Kidney tubule cell (primary cell): ENCODE measurements at places on chromosomes 2 and 18.

- no peak for DNase-seq
These were observed 80.0 kb downstream of the ZNF516 start for GRCh38 chr18:76414936-76415621.

DNA sequence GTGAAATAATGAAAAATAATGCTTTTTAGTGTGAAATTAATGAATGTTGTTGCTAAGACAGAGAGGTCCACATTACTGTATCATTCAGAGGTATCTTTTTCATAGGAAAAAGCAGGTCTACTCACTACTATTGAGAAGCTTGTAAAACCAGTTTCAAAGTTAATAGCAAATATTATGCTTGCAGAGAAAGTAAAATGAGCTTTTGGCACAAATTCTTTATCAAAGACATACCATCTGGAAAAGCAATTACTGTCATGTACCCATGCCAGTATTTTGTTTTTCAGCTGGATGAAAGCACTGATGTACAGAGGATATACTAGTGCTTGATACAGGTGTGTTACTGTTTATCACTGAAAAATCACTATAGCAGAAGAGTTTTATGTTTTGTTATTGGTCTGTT is 77.5 kb downstream of the NCOA1 start:
- no peak for DNase-seq

GRCh38 chr2:1082456-1083205 is 132.0 kb downstream of the SNTG2 start:
- no peak for DNase-seq

DNA sequence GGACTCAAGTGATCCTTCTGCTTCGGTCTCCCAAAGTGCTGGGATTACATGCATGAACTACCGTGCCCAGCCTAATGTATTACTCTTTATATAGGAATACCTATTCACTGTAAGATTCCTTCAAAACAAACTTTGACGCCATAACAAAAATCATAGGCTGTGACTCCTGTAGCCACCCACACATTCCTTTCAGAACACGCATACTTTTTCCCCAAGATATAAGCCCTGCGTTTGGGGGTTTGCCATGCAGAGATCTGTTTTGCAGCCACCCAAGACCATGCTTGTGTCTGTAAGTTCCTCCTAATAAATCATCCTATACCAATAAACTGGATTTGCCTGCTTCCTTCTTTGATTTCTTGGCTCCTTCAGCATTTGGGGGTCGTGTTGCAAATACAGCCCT is 46.0 kb upstream of the STON1 start:
- no peak for DNase-seq

DNA sequence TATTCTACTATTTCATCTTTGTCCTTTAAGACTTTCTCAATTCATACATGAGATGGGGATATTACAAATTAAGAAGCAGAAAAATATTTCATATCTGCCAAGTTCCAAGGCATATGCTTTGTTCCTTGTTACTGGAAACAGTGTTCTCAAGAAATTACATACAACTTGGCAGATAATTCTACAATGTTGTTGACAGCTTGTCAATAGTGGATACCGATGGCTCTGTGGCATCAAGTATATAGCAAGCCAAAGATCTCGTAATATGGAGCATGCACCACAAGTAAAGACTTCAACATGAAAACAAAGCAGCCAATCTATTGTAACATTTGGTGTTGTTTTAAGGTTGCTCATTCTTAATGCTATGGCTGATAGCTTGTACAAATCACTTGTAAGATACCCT is 598.2 kb upstream of the KLHL29 start:
- DNase-seq = no peak

- no peak for DNase-seq
These were observed 308.1 kb downstream of the TMX3 start for GRCh38 chr18:68406761-68407160.

GRCh38 chr18:23316988-23317387 is 136.1 kb upstream of the RIOK3 start:
- no peak for DNase-seq

GRCh38 chr18:12880541-12880910 is 3.5 kb downstream of the PTPN2 start:
- DNase-seq = no peak

GRCh38 chr18:5998907-5999306 is 103.6 kb upstream of the TMEM200C start:
- DNase-seq = no peak

DNA sequence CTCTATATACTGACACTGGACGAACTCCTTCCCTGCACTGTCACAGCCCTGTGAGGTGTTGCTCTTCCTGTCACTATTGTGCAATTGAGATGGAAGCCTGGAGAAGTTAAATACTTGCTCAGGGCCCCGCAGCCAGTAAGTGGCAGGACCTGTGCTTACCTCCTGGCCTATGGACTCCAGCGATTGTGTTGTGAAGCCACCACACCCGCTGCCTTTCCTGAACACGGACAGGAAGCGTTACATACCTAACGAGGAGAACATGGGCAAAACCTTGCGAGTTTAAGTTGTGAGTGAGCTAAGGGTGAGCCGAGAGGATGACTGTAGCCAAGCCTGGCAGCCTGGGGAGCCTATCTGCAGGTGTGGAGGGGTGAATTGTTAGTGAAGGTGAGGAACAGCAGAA is 26.1 kb downstream of the RAB31 start:
- DNase-seq = peak; percentile 62

- DNase-seq = peak; percentile 97
These were observed 36.6 kb downstream of the FEZ2 start for GRCh38 chr2:36561237-36561944.

GRCh38 chr2:135825550-135826176 is 11.3 kb downstream of the LCT start:
- no peak for DNase-seq

GRCh38 chr18:13660510-13660909 is 65.8 kb downstream of the FAM210A start:
- no peak for DNase-seq

- peak; percentile 26 for DNase-seq
These were observed 142.3 kb upstream of the ITGA6 start for GRCh38 chr2:172285010-172285621.

DNA sequence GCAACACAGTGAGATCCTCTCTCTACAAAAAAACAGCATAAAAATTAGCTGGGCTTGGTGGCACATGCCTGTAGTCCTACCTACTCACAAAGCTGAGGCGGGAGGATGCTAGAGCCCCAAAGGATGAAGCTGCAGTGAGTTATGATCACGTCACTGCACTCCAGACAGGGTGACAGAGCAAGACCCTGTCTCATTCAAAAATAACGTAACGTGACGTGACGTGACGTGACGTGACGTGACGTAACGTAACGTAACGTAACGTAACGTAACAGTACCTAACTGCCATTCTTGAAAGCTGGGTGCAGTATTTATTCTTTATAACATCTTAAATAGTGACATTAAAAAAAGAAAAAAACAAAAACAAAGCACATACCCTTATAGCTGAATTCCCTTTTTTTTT is 51.7 kb downstream of the NOL10 start:
- no peak for DNase-seq

DNA sequence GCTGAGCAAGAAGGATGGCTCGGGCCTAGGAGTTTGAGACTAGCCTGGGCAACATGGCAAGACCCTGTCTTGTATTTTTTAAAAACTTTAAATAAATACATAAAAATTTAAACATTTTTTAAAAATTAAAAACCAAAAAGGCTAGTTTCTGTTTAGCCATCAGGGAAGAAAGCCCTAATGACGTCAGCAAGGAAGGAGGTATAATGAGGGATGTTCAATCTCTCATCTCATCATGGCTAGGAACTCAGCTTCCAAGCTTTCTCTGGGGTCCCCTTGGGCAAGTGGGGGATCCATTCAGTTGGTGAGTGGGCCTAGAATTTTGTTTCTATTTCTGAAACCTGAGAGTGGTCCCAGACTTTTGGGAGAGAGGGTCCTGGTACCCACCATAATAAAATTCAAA is 35.1 kb upstream of the SLC25A52 start:
- no peak for DNase-seq

DNA sequence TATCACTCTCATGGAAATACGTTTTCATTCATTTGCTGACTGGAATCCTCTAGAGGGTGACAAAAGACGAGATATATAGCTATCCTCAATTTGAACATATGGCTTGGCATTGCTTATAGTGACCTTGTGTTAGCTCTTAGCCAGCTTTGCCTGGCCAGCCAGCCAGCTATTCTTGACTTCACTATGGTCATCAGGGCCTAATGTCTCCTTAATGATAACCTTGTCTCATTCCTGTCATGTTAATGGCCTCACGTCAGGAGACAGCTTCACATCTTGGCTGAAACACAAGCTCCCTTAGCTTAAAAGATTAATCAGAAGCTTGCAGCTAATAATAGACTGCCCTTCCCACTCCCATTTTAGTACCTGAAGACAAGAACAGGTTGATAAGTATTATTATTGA is 1517.5 kb upstream of the PIK3C3 start:
- no peak for DNase-seq

- DNase-seq = no peak
These were observed 90.6 kb upstream of the LDAH start for GRCh38 chr2:20913491-20913890.

DNA sequence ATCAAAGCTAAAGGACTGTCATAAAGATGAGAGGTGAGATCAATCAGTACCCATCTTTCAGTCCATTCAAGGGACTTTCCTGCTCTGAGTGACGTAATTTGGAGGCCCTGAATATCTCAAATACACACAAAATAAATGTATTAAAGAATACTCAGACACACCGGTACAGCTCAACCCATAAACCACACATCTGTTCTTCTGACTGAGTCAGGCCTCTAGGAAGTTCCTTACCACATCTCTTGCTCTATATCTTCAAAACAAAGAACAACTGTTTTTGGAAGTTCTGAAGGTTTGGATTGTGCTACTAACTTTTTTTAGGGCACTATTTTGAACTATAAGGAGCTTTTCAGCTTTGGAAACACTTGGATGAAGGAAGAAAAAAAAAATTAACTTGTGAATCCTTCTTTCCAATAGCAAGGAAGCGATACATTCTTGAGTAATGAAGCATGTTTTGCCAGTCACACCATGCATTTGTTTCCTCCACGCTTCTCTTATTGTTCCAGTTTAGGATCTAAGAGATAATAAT is 866.5 kb upstream of the VRK2 start:
- peak; percentile 71 for DNase-seq

DNA sequence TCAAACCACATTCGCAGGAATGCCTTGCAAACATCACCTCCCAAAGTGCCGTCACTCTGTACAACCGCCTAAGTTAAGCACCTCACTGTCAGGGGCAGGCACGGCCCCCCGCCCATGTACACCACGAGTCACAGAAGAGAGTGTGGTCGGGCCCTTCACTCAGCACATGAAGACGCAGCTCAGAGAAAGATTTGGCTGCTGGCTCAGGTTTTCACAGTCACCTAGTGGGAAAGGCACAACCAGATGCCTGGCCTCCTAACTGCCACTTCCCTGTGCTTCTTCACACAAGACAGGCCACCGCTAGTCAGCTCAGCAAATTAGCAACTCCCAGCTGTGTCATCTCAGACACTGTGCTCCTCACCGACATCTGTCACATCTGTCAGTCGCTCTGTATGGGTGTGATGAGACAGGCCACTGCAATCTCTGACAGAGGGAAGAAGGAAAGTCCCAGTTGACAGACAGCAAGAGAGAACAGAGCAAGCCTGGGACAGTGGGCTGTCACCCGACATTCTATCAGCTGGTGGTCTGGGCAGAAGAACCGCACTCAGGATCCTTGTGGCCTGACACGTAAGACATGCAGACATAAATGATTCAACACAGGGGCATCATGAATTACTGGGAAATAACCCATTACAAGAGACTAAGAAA is 60.8 kb downstream of the CRACDL start:
- DNase-seq = no peak

DNA sequence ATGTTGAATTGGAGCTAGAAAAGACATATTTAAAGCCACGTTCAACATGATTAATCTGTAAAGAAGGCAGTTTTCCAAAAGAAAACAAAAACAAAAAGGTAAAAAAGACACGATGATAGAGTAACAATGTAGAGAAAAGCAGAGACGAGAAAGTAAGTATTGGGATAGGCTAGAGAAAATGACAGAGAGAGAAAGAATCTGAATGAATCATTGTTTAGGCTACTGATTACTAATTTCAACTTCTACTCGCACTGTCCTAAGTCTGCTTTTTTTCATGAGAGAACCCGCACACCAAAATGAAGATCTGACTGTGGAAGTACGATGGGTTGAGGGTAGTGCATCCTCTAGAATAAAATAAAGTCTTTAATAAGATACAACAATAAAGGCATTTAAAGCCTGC is 1599.2 kb upstream of the TMEFF2 start:
- DNase-seq = peak; percentile 1

- no peak for DNase-seq
These were observed 48.8 kb upstream of the DTNB start for GRCh38 chr2:25722224-25722623.

- no peak for DNase-seq
These were observed 369.9 kb downstream of the CLIP4 start for GRCh38 chr2:29485117-29485516.

DNA sequence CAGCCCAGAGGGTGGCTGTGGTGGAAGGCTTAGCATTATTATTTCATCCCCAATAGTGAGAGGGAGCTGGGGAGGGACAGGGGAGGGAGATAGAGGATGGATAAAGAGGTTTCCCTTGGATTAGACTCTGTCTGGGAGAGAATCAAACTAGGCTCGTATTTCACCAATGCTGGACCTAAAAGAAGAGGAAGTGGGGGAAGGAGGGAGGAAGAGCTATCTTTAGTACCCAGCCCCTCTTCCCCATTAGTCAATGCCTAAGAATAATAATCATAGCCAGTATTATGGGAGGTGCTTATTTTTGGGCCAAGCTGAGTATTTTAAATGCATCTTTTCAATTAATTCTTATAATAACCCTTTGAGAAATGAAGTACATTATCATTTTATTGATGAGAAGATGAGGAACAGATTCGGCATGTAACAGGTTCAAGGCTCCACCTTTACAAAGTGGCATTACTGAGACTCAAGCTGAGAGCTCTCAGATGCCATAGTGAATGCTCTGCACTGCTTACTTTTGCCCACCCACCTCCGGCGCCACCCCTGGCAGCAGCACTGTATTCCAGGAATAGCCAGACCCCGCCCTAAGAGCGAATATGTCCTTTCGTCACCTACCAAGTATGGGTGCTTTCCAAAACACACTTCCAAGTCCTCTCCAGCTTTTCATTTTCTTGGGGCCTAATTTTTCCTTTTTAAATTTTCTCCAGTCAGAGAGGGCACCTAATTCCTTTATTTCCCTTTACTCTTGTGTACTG is 21.0 kb downstream of the PAX8 start:
- DNase-seq = no peak

DNA sequence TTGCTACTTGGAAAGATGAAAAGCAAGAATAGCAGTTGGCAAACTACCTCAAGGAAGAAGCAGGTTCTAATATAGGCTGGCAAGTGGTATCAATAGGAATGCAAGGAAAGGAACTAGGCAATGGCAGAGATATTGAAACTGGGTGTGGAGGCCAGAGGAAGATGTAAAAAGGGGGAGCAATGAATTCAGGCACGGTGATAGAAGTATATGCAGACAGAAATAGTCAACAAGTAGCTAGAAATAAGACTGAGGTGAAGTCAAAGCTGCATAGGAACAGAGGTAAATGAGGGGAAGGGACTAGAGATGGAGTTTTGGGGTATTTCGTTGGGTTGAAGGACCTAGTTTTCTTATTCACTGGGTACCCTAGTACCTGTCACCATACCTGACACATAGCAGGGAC is 4.1 kb downstream of the PCBP1 start:
- no peak for DNase-seq
